Effector CD8-positive, alpha-beta T cell (primary cell): ENCODE measurements at places on chromosomes 7 and 10.

GRCh38 chr7:156927571-156928405 is 21.7 kb upstream of the NOM1 start:
- no peak for DNase-seq

DNA sequence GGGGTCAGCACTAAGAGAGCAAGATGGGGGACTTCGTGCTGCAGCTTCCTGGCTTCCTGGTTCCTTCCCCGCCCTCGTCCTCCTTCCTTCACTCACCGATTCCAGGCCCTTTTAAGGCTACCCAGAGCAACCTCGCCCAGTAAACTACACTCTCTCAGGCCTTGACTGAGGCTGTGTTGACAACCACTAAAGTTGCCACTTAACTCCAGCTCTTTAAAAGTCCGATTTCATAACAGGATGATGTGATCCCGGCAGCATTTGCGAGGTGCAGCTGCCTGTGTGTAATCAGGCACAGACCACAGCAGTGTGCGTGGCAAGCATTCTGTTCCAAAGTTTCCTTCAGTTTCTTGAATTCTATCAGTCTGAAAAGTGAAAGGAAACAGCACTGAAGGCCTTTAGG is 110.6 kb downstream of the RAB11FIP2 start:
- DNase-seq, result no peak

GRCh38 chr10:12103802-12104201 is 25.7 kb upstream of the SEC61A2 start:
- no peak for DNase-seq

- no peak for DNase-seq
Observed at GRCh38 chr7:1610678-1611302, 41.0 kb upstream of the PSMG3 start.

- DNase-seq, result no peak
Observed at GRCh38 chr10:75617485-75618155, 186.2 kb downstream of the LRMDA start.

DNA sequence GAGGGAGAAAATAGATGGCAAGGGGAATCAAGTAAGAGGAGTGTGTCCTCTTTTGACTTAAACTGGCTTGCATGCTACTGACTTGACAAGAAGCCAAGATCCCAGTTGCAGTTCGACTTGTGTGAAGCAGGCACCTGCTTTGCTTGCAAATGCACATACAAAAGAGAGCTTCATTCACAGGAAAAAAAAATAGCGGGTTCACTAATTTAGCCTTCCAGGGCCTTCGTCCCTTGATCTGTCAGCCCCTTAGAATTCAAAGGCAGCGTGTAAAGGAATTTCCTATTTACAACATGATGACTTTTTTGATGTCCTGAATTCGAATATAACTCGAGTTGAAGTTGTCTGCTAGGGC is 192.1 kb downstream of the CELF2 start:
- DNase-seq, result no peak

GRCh38 chr10:100022403-100022802 is 12.7 kb upstream of the DNMBP start:
- no peak for DNase-seq

- no peak for DNase-seq
Observed at GRCh38 chr7:156676263-156676662, 35.7 kb downstream of the RNF32 start.

- no peak for DNase-seq
Observed at GRCh38 chr10:82288461-82288881, 413.5 kb downstream of the NRG3 start.

- no peak for DNase-seq
Observed at GRCh38 chr7:87151729-87152111, 533 bp upstream of the DMTF1 start.

- no peak for DNase-seq
Observed at GRCh38 chr10:17475661-17476060, 21.3 kb upstream of the ST8SIA6 start.

DNA sequence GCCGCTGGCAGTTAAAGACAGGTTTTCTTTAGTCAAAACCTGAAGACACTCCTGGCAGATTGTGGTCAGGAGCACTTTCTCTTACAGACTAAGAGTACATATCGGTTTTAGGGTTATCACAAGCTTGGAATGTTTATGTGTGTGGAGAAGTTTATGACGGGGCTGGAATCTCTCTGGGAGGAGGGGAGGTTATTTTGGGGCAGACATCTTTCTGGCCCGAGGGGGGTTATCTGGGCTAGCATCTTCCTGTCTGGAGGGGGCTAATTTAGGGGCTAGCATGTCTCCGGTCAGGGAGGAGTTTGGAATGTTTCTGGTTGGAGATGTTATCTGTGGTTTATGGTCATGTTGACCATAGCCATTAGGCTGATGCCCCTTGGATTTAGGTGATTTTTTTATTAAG is 141.2 kb upstream of the KIF5B start:
- DNase-seq, result no peak

DNA sequence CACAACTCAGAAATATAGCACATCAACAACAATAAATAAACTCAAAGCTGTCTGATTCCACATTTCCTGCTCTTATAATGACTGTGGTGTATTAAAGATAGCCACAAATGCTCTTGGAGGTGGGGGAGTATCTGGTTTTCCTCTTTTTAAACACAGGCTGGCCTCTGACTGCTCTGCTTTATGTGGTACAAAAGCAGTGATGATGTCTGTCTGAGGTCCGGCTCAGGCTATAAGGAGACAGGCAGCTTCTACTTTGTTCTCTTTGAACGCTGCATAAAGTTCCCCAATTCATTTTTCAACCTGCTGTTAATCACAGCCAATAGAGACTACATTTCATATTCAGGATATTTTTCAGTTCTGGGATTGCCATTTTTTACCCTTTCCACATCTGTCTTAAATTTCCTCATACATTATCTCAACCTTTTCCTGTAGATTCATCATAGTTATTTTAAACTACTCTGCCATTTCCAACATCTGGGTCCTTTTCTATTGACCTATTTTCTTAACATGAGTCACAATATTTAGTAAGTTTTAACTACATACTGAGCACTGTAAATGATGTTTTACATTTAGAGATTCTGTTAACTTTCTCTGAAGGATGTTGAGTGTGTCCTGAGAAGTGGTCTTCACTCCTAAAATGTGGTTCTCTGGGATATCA is 64.9 kb downstream of the CRPPA start:
- DNase-seq, result no peak

- no peak for DNase-seq
Observed at GRCh38 chr10:47257396-47258120, 42.4 kb upstream of the GDF10 start.

DNA sequence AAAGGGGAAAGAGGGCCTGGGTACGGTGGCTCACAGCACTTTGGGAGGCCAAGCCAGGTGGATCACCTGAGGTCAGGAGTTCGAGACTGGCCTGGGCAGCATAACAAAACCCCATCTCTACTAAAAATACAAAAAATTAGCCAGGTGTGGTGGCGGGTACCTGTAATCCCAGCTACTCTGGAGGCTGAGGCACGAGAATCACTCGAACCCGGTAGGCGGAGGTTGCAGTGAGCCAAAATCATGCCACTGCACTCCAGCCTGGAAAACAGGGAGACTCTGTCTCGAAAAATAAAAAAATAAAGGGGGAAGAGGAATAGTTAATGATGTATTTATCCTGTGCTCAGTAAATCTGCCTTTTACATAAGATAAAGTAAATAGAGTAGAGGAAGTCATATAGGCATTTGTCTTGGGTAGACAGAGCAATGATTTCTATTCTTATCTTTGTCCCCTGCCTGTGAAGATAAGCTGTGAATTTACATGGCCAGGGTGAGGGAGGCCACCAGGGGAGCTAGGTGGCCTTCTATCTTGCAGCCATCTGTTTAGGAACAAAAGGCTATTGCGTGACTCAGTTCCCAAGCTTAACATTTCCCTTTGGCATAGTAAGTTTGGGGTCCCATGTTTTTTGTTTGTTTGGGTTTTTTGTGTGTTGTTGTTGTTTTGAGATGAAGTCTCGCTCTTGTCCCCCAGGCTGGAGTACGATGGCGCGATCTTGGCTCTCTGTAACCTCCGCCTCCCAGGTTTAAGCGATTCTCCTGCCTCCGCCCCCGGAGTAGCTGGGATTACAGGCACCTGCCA is 73.2 kb upstream of the GTF2I start:
- no peak for DNase-seq

- DNase-seq, result no peak
Observed at GRCh38 chr7:157718303-157719007, 381.7 kb downstream of the DNAJB6 start.

- DNase-seq, result no peak
Observed at GRCh38 chr10:106897719-106898118, 266.8 kb downstream of the SORCS1 start.

DNA sequence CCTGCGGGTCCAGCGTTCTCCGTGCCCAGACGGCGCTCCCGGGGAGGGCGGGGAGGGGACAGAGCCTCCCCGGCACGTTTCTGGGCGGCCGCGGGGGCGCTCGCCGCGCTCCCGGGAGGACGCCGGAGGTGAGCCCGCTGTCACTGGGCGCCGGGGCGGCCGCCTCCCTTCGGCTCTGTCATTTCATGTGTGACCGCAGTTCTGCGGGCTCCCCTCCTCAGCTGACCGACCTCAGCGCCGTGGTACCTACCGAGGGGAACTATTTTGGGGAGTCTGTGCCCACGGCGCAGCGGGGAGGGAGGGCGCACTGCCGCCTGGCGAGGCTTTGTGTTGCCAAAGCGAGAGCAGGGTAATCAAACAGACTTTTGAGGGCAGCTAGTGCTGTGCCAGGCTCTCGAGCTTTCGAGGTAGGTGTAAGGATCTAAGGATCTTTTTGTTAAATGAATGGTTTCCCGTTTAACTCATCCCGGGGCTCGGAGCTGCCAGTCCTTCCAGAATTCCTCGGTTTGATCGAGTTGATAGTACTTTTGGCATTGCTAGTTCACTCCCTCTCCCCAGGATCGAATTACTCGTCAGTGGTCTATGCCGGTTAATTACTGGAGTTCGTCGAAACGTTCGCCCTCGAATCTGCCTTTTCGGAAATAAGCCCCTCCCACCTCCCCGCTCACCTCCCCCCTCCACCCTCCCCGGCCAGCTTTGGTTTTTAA is 1.9 kb downstream of the ARID5B start:
- peak; percentile 47 for DNase-seq

- DNase-seq, result no peak
Observed at GRCh38 chr10:63481815-63482421, 16.1 kb upstream of the JMJD1C start.

- no peak for DNase-seq
Observed at GRCh38 chr10:56507033-56507432, 146.0 kb upstream of the ZWINT start.

GRCh38 chr7:140541513-140542227 is 62.4 kb upstream of the MKRN1 start:
- DNase-seq, result no peak

GRCh38 chr10:98013122-98013521 is 17.3 kb downstream of the CRTAC1 start:
- DNase-seq, result no peak

- DNase-seq, result no peak
Observed at GRCh38 chr10:82660205-82660604, 785.2 kb downstream of the NRG3 start.
